ENCODE measurements at places on chromosomes 2 and 18.

DNA sequence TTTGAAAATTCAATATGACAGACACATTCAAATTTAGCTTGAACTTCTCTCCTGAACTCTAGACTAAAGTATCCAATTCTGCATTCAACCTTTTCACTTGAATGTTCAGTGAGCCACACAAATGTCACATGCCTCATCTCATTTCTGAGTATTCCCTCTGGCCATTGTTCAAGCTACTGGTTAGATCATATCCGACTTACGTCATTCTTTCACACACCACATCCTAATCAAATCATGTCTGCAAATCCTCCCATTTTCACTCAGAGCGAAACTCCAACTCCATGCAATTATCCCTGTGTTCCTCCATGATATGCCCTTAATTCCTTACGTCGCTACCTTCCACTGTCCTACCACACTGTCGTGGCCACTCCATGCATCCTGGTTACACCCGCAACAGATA lies 425.1 kb downstream of the CBLN2 start:
- no peak for DNase-seq

DNA sequence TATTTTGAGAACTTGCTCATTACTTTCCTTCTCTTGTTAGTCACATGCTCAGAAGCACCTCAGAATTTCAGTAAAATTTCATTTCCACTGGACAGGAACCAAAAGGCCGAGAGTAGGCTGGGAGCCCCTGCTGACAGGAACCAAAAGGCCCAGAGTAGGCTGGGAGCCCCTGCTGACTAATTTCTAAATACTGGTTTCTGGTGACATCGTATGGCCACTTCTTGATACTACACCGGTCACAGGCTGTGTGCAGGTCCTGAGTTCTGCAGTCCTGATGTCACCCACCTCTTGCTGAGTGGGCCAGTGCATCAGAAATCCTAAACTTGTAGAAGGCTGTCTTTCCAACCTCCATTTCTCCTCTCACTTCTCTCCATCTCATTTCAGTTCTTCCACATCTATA lies 17.7 kb upstream of the EN1 start:
- DNase-seq = peak; percentile 1

GRCh38 chr2:10030311-10030736 lies 13.0 kb upstream of the KLF11 start:
- no peak for DNase-seq

- no peak for DNase-seq
These were observed 9.5 kb upstream of the KLHL29 start for GRCh38 chr2:23375448-23375847.

GRCh38 chr2:222915092-222915957 lies 54.5 kb downstream of the ACSL3 start:
- DNase-seq = no peak

- DNase-seq = no peak
These were observed 176.3 kb downstream of the TNS1 start for GRCh38 chr2:217826520-217826919.

GRCh38 chr18:64713284-64713683 lies 564.4 kb upstream of the LINC00305 start:
- no peak for DNase-seq

DNA sequence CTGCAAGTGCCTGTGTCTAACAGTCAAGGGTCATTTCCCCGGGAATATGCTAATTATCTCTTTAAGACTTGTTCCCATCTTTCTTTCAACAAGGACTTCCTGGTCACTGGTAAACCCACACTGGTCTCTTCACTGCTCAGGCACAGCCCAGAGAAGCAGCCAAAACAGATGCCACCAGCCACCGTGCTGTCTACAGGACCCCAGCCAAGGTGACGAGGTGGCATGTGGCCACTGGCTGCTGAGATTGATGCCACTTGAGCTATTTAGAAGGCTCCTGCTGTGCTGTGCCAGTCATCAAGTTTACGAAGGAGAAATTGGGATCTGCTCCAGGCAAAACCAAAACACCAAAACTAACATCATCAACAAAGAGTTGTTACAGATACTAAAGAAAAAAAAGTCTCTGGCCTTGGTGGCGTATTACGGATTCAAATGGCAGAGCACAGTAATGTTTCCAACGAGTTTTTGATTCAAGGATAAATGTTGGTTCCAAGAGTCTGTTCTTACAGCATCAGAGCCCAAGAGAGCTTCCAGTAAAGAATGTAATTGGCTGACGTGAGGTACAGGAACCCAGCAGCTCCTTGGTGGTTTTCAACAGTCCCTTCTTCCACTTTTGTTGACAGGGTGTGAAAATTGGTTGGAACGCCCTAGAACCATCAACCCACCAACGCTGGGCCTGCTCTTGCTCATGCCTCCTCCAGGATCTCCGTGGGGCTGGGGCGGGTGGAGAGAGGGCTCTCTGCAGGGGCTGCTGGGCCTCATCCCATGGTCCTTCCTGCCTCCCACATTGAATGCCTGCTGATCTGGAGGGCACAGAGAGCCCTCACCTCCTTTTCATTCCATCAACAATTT lies 63.7 kb upstream of the ZCCHC2 start:
- DNase-seq = peak; percentile 1
